ENCODE measurements at places on chromosomes 13 and 19. TPM values are rescaled to one million over a fixed set of nuclear protein-coding genes. Genes with fewer than 3 reads are reported as not detected.

DNA sequence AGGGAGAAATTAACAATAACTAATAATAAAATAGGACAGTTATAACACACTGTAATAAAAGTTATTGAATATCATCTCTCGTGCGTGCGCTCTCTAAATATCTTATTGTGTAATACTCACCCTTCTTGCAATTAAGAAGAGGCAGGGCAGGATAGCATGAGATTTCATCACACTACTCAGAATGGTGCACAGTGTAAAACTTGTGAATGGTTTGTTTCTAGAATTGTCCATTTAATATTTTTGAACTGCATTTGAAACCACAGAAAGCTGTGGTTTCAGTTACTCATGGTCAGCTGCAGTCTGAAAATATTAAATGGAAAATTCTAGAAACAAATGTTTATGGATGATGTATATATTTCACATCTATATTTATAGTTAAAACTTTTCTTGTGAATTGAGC, 161.1 kb downstream of the DCT start:
- no peak for DNase-seq

DNA sequence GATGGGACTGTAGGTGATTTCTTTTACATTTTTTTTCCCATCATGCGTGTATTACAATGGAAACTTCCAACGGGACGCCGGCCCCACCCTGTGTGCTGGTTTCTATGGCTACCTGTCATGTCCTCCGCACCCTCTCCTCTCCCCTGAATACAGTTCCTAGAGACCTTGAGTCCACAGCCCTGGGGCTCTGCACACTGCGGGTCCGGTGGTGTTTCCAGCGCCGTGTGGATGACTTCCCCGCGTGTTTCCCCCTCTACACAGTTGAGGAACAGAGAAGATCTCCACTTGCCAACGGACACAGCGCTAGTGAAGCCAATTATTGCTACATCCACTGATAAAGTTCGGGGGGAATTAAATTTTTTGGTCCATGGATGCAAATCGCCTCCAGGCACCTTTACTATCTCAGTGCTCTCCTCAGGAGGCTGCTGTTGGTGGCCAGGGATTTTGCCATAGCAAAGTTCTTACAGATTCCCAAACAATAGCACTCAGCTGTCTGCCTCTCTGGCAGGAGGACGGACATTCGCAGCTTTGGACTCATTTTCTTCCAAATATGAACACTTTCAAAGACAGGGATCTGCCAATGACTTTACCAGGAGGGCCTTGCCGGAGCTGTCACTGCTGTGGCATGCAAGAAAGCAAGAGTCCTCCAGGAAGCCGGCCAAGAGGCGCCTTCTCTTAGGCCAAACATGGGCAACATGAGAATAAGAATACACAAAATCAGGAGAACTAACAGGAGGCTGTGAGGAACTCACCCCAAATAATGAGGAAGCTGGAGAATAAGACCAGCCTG, 39.3 kb upstream of the GAS6 start:
- DNase-seq, result no peak

GRCh38 chr19:47886010-47886559, at the start of gene SULT2A1:
Gene SULT2A1, minus strand, starts transcription at chr19:47886315. Its CDS starts 58 bp downstream, at chr19:47886257.
- DNase-seq, result no peak

DNA sequence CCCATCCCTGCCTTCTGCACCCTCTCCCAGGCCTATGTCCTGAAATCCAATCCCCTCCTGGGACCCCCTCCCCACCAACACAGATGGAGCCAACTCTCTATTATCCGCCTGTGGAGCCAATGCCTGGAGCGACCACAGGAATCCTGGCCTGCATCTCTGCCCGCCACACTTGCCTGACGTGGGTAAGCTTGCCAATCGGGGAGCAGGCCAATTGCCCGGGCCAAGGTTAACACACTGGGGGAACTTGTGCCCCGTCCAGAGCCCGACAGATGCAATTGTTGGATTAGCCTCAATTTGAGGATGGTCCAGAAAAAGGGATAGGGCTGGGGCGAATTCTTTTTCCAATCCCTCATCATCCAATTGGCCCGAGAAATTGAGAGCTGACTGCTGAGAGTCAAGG, 5.9 kb downstream of the WIZ start:
- DNase-seq, result no peak

Gene IGFL3
- polyA plus RNA-seq, result not detected

Gene SBSN
- not detected for polyA plus RNA-seq

Gene ANGPTL8
- polyA plus RNA-seq, result not detected

- no peak for DNase-seq
These were observed 450 bp downstream of the SELENOW start for GRCh38 chr19:47778954-47779351.

Gene ADPRHL1
- polyA plus RNA-seq, result 4.4 TPM

- DNase-seq, result no peak
These were observed 166.0 kb downstream of the DNAJC3 start for GRCh38 chr13:95842898-95843297.

All from right renal cortex interstitium (tissue), 3 donors.